ENCODE measurements at places on chromosomes 16 and 17.

GRCh38 chr16:85354686-85355514 lies 242.6 kb upstream of the CIBAR2 start:
- DNase-seq, result peak; percentile 36

DNA sequence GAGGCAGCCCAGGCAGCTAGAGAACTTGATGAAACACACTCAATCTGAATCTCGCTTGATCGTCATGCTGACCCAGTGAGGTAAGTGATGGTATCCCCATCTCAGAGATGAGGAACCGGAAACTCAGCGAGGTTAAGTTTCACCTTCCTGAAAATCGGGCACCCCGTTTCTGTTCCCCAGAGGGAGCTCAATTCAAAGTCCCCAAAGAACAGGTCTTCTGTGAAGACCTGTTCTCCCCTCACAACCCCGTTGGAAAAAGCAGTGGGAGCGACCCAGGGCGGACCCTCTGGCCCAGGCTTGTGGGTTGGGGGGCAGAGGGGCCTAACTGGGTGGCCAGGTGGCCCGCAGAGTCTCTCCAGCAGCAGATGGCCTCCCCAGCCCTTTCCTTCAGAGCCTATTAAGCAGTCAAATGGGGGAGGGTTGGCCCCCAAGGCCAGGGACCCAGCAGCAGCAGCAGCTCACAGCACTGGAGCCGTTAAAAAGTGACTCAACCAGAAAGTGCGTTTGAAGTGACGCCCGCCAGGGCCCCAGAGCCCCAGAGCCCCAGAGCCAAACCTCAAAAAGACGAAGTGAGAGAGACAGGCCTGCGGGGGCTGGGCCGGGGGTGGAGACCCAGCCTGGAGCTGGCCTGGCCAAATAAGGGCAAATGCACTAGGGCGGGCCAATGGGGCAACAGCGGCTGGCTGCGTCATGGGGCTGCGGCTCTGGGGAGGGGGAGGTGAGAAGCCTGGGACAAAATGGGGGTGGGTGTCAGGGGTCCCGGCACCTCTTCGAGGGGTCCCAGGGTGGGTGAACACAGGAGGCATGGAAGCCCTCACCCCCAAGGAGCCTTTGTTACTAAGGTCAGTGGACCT lies 9.2 kb upstream of the TSPOAP1 start:
- DNase-seq, result no peak

DNA sequence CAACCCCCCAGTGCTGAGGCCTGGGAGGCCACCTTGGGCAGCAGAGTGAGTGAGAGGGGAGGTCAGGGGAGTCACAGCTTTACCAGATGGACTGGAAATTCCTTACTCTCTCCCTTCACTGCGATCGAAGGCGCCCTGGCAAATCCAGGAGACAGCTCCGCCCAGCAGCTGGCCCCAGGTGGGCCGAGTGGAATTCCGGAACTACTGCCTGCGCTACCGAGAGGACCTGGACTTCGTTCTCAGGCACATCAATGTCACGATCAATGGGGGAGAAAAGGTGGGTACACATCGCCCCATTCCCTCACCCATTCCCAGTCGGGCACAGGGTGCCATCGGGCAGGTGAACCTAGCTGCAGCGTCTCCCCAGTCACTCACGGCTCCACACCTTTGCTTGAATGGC lies 91.6 kb downstream of the ABCC6 start:
- no peak for DNase-seq

GRCh38 chr16:87149051-87149450 lies 168.1 kb downstream of the C16orf95 start:
- no peak for DNase-seq

- DNase-seq, result no peak
These were observed 19.9 kb downstream of the ZNF469 start for GRCh38 chr16:88402551-88403240.

DNA sequence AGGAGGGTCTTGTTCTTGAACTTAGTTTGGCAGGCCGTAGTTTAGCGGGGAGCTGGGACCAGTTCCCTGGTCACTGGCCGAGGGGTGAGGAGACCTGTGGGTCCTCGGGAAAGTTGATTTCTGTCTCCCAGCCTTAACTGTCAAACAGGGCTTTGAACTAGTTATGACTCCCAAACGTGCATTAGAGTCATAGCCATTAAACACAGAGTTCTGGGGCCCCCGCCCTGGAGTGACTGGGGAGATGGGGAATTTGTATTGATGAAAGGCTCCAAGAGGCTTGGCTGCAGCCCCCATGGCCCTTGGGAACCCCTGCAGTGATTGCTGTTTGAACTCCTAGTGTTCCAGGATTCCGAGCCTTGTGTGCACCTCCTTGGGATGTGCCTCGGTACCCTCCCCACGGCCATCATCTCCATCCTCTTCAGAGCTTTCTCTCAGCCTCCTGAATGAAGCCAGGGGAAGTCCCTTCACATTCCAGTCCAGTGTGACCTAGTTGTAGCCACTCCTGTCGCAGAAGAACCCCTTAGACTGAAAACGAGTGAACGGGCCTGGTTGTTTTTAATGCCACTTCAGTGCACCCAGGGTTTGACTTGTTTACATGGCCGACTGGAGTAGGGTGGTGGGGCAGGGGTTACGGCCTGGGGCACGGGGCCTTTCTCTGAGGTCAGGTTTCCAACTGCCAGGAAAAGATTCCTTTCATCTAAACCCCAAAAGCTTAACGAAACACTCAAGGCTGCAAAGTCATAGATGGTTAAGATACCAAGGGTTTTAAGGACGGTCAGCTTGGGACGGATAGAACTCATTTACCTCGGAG lies 1.4 kb downstream of the MPRIP start:
- DNase-seq, result no peak

DNA sequence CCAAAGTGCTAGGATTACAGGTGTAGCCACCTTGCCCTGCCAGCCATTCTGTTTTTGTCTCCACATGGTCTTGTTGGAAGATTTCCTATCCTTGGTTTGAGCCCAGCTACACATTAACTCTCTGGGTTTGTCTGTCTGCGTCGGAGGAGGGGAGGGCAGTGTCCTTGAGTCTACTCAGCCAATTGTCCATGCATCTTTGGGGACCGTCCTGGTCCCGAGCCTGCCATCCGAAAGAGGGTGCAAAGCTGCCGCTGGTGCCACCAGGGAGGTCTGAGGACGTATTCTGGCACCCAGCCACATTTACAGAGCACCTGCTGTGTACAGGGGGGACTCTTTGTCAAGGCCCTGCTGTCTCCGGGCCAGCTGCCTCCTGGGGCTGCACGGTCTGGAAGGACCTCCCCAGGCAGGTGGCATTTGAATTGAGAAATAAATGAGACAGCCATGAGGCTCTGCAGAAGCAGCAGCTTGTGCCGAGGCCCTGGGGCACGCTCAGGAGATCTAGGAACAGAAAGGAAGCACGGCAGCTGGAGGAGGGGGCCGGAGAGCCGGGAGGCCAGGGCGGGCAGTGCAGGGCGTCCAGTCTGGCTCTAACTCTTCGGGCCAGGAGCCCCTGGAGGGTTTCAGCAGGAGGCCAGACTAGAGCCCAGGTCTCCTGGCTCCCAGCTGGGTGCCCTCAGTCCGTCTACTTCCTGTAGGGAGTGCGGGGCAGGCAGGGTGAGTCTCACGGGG lies 1.5 kb downstream of the CYBA start:
- no peak for DNase-seq

DNA sequence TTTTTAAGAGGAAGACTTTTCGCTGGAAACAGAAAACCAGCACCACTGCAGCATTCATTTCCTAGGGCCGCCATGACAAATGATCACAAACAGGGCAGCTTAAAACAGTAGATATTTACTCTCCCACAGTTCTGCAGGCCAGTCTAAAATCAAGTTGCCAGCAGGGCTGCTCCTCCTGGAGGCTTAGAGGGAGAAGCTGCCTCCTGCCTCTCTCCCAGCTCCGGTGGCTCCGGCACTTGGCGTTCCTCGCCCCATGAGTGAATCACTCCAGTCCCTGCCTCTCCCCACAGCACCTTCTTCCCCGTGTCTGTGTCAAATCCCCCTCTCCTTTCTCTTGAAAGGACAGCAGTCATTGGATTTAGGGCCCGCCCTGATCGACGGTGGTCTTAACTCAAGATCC lies 72.1 kb downstream of the SOCS1 start:
- no peak for DNase-seq

DNA sequence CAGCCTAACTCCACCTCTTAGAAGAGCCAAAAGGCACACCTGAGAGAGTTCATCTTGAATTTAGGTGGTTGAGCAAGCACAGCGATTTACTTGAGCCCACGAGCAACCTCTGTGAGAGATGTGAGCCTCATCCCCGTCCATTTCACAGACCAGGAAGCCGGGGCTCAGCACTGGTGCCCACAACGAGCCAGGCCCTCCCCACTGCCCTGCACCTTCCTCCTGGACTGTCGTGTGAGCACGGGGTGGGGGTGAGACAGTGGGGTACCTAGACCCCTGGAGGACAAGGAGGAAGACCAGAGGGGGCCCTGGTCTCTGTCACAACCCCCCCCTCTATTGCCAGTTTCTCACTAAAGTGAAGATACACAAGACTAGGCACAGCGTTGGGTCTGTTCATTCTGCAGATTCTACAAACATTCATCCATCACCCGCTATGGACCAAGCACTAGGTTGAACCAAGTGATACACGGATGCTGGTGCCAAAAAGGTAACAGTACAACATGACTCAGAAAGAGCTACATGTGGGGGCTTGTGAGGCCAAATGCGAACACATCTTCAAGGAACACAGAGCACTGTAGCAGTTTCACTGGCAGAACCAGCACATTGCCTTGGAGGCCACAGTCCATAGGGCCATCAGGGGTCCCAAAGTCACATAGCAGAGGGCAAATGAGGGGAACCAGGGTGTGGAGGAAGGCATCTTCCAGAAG lies 231.9 kb downstream of the PARN start:
- DNase-seq, result no peak

DNA sequence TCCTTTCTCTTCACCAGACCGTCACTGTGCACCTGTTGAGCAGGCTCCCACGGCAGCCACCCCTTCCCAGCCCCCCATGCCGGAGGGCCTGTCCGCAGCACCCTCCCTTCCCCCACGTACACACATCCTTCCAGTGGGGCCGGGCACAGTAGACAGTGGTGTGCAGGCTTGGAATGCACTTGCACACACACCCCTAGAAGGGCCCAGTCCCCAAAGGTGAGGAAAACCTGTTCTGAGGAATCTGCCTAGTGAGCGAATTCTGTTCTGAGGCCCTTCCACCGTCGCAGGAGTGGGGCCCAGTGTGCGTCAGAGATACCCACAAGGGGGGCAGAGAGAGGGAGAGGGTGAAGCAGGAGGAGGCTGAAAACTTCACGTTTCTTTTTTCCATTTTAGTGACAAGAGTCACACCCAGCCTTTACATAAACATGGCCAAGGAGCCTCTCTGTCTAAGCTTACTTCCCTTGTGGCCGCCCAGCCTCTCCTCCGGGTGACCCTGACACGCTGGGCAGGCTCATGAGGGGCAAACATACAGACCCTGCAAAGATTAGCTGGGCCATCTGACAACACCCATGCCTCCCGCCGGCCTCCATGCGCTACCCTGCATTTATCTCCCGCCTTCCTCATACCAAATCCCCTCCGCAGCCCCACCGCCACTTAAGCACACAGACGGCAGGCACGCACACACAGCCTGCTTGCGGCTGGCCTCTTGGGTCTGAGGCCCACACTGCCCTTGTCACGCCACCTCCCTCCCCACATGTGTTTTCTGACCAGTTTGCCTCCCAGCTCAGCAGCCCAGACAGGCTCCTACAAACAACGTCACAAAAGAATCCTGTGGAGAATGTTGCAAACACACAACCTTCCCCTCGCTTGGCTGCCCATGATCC lies 1.8 kb downstream of the ZBTB4 start:
- peak; percentile 61 for DNase-seq

GRCh38 chr17:49715717-49716279 lies 8.0 kb upstream of the SLC35B1 start:
- no peak for DNase-seq

DNA sequence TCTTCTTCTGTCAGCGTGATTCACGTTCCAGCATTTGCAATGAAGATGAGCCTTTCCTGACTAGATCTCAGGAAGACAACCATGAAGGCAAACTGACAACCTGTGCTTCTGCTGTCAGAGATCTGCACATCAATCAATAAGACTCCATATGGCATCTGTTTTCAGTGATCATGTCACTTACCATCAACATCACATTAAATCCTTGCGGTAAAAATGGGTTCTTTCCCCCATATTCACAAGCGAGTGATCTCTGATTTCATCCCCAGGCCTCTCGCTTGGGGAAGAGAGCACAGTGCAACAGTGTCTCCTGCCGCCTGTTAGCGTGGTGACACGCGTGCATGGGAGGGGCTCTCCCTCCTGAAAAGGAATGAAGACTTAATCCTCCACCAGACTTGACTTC lies 11.1 kb downstream of the NACA2 start:
- peak; percentile 58 for DNase-seq

- DNase-seq, result no peak
These were observed 2.9 kb upstream of the CARMIL2 start for GRCh38 chr16:67641779-67642708.

- DNase-seq, result no peak
These were observed 303.0 kb upstream of the ZFHX3 start for GRCh38 chr16:73350707-73351452.

DNA sequence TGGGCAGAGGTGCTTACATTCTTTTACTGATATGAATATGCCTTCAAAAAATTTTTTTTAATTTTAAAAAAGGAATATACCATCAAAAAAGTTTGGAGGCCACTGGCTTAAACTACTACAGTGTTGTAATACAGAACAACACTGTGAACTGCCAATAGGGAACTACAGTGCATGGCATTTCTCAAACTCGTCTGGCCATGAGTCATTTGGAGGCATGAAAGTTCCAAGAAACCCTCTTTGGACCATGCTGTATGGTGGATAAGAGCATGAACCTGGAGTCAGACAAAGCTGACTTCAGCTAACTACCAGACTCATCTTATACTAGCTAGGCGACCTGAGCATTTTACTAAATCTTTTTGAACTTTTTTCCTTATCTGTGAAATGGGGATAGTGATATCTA lies 9.2 kb upstream of the NF1 start:
- no peak for DNase-seq

GRCh38 chr17:31561469-31562375 lies 170.2 kb downstream of the RAB11FIP4 start:
- no peak for DNase-seq

GRCh38 chr16:70692873-70693671 lies 7.2 kb upstream of the MTSS2 start:
- no peak for DNase-seq

DNA sequence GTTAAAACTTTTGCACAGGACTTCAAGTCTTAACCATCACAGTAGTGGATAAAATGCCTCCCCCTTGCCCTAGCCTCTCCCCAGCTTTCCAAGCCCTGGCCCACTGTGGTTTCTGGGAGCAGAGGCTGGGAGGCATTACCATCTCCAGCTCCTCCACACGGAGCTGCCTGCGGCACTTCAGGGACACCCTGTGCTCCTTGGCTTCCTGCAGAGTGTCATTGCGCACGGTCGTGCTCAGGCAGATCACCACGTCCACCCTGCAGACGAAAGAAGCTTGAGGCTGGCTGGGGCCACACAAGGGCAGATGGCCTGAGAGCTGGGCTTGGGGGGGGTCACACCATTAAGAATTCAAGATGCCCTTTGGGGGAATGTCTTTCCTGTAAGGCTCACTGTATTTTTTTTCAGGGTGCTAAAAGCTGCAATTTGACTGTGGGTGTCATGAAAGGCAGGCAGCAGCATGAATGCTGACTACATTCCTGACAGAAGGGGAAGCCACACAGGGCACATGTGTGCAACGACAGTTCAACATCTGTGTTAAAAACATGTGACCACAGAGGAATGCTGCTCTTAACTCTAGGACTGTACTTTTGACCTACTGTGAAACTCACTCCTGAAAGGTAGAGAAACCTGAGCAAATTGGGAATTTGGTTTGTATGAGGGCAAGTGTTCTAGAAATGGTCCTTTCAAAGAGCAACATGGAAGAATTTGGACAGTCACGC lies 47.7 kb upstream of the CLEC18B start:
- no peak for DNase-seq

- no peak for DNase-seq
These were observed 950.8 kb upstream of the GOT2 start for GRCh38 chr16:59684911-59685310.

- DNase-seq, result no peak
These were observed 50.8 kb downstream of the ZFHX3 start for GRCh38 chr16:72997141-72997542.

Data from HAP-1 (cell line).